Brain (organoid and tissue), 16 donors: ENCODE measurements at places on chromosomes 13 and 19. TPM values are rescaled to one million over a fixed set of nuclear protein-coding genes. Genes with fewer than 3 reads are reported as not detected.

DNA sequence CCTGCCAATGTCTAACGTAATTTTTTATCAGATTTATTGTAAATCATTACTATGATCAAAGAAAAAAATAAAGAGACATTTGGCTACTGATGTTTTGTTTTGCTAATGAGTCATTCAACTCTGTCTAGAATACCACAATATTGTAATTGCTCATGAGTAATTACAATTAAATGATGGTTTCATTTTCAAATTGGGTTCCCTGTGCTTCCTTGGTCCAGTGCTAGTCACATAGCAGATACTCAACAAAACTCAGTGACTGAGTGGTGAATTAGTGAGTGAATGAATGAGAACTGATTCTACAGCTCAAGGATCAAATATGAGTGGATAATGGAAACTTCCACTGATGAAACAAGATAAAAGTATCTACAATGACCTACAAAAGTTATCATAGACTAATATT is 304.7 kb downstream of the POU4F1 start:
- no peak for DNase-seq

The FPR2 gene
- polyA plus RNA-seq, result 0.29 TPM

DNA sequence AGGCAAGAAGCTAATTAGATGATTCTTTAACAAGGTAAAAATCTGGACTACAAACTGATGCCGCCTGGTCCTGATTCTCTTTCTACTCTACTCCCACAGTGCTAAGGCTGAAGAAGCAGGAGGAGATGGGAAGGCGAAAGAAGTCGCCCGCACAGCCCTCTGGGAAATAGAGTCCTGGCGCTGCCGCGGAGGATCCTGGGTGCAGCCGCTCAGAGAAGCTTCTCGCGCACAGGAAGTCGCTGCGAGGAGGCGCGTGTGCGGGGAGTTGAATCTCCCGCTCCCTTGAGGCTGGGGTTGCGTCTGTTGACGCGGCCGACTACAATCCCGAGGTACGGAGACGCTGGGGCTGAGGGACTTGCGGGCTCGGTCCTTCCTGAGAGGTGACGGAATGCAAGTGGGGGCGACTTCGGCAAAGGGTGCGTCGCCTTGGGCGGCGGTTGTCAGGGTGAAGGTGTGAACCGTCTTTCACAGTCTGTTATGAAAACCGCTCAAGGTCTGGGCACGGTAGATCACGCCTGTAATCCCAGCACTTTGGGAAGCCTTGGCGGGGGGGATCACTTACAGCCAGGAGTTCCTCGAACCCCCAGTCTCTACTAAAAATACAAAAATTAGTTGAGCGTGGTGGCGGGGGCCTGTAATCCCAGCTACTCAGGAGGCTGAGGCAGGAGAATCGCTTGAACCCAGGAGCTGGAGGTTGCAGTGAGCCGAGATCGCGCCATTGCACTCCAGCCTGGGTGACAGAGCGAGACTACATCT is at the start of gene ZNF473:
ZNF473 (plus strand) TSS at position 212 of the 756 bp plus-strand sequence. CDS start 5,078 bp downstream, outside the sequence.
- DNase-seq, result peak; percentile 99

DNA sequence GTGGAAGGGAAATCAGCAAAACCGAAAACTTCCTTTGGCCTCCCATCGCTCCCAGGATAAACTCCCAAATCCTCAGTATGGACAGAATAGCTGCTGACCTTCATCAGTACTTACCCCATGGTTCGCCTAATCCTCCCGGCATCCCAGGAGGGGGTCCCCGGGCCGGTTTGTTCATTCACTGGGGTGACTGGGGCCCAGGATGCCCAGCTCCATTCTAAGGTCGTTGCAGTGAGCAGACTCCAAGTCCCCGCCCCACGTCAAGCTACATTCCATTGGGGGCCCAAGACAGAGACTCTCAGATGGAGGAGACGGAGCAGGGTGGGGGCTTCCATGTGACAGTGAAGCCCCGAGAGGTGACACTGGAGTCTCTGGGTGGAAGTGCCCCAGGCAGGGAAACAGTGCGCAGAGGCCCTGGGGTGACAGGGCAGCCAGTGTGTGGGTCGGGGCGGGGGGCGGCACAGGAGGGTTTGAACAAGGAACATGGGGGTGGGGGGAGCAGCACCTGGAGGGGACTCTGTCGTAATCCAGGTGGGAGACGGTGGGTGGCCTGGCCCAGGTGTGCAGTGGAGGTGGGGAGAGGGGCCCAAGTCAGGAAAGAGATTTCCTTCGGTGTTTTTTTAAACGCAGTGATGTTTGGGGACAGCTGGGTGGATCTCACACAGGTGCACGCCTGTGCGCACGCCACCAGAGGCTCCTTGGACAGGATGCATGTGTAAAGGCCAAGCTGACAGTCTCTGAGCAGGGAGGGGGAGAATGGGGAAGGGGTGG is 5.1 kb downstream of the SSBP4 start:
- no peak for DNase-seq

DNA sequence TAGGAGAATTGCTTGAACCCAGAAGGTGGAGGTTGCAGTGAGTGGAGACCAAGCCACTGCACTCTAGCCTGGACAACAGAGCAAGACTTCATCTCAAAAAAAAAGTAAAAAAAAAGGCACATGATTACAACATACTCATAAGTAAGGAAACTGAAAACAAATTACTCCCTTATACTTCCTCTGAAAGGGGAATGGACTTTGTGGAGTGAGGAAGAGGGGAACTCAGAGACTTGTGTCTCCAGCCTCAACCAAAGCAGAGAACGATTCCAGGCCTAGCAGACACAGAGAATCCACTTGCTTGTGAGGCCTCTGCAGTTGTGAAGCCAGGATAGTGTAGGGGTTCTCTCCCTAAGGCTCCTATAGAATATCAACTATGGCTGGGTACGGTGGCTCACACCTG is 4.3 kb upstream of the LATS2 start:
- DNase-seq, result no peak

DNA sequence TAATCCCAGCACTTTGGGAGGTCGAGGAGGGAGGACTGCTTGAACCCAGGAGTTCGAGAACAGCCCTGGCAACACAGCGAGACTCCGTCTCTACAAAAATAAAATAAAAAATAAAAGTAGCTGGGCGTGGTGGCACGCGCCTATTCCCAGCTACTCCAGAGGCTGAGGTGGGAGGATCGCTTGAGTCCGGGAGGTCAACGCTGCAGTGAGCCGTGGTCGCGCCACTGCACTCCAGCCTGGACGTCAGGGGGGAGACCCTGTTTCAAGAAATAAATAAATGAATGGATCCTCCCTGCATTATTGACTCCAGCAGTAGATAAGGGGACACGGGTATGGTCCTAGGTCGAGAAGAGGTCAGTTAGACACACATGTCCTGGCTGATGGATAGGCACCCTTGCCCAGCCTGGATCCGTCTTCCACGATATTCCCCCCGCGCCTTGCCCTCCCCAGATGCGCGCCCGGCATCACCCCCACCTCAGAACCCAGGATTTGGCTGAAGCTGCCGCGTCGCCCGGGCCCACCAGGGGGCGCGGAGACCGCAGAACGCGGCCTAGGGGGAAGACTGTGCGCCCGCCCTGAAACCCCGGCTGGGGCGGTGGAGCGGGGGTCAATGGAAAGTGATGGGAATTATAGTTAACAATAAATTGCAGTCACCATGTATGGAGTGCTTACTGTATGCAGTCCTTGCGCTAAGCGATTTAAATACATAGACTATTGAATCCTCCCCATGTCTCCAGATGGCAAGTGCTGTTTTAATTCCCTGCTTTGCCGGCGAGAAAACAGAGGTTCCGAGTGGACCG is 2.1 kb upstream of the HOOK2 start:
- peak; percentile 70 for DNase-seq

The SIGLEC14 gene
- 0.34 TPM for polyA plus RNA-seq

GRCh38 chr19:10979951-10980381 is 19.1 kb downstream of the SMARCA4 start:
- DNase-seq, result no peak

GRCh38 chr13:67086260-67086659 is 143.9 kb downstream of the PCDH9 start:
- DNase-seq, result no peak

- no peak for DNase-seq
These were observed 3.8 kb upstream of the LILRA5 start for GRCh38 chr19:54316746-54317107.

The ZNF135 gene
- polyA plus RNA-seq, result 8.5 TPM

- peak; percentile 70 for DNase-seq
These were observed 36.3 kb downstream of the SMIM24 start for GRCh38 chr19:3443840-3444694.

DNA sequence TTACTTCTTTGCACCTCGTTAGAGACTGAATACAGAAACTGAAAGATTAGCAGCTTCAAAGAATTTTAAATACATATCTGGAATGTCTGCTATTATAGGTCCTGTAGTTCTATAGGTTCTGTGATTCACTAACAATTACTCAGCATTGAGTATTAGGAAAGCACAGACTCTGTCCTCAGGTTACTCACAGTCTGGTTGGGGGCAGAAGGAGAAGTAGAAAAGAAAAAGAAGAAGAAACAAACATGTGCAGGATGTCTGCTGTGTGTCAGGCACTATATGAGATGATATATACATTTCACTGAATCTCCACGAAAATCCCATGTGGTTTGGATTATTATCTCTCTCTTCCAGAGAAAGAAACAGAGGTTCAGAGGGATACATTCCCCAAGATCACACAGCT is 40.1 kb downstream of the SERTM1 start:
- DNase-seq, result no peak

The GRK1 gene
- polyA plus RNA-seq, result 2.5 TPM

DNA sequence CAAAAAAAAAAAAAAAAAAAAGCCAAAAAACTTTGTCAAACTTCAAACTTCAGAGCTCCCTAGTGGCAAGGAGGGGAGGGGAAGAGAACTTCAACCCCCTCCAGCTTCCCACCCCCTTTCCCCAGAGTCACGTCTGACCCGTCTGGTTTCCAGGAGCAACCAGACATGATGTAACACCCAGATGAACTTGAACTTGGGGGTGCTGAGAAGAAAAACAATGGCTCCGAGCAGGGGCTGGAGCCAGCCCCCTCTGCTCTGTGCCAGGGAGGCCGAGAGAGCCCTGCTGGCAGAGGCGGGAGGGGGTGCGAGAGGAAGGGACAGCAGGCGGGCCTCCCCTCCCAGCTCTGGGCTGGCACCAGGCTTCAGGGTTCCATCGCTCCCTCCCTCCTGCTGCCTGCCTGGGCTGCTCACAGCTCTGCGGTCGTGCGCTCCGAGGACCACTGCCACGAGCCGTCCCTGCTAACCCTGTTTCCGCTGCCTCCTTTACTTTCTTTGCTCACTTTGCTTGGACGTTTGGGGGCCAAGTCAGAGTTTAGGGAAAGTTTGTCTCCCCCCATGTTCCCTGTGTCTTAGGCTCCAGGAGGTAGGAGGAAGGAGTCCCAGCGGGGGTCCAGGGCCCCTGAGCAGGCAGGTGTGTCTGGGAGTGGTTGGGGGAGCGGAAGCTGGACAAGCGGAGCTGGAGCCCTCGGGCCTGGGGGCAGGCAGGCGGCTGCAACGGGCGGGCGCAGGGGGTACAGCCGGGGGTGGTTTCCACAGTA is 11.1 kb downstream of the LYL1 start:
- peak; percentile 92 for DNase-seq

DNA sequence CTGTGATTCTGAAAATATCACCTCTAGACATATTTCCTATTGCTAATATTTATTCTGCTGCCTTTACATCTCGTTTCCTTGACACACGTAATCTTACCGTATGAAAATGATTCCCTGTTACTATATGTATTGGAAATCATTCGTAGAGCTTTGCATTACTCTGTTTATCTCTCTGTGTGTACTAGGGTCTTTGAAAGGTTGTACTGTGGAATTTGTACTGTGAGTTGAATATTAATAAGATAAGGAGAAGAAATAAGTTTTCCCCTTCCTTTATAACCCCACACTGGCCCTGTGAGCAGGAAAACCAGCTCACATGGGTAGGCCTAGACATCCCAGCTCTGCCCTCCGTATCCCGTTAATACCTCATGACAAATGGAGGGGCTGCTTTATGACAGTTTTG is 354.9 kb downstream of the KLF5 start:
- no peak for DNase-seq

DNA sequence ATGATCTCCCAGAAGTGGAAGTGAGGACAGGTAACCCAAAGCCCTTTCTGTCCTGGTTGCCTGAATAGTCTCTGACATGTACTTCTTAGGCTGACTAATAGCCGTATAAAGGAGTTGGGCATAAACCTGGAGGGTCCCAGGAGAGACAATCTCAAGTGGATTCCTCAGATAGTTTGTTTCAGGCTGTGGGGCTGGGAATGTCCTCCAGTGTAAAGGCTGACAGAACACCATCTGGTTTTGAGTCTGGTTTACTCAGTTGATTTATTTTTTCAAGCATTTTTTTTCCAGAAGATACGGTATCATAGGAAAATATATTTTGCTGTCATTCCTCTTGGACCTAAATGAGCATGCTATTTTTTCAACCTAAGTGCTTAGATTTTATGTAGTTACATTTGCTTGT is 15.2 kb downstream of the HTR2A start:
- DNase-seq, result peak; percentile 53

GRCh38 chr19:58196901-58197616 is 14.2 kb downstream of the ZNF274 start:
- no peak for DNase-seq

GRCh38 chr19:29771708-29772414 is 39.9 kb upstream of the CCNE1 start:
- DNase-seq, result no peak

GRCh38 chr19:2896694-2897093 is 4.0 kb upstream of the ZNF57 start:
- DNase-seq, result no peak

- DNase-seq, result peak; percentile 18
These were observed 170.0 kb upstream of the KL start for GRCh38 chr13:32845952-32846950.

The SIAH3 gene
- polyA plus RNA-seq, result 0.39 TPM

GRCh38 chr13:92175330-92175729 is 776.9 kb downstream of the GPC5 start:
- peak; percentile 72 for DNase-seq

DNA sequence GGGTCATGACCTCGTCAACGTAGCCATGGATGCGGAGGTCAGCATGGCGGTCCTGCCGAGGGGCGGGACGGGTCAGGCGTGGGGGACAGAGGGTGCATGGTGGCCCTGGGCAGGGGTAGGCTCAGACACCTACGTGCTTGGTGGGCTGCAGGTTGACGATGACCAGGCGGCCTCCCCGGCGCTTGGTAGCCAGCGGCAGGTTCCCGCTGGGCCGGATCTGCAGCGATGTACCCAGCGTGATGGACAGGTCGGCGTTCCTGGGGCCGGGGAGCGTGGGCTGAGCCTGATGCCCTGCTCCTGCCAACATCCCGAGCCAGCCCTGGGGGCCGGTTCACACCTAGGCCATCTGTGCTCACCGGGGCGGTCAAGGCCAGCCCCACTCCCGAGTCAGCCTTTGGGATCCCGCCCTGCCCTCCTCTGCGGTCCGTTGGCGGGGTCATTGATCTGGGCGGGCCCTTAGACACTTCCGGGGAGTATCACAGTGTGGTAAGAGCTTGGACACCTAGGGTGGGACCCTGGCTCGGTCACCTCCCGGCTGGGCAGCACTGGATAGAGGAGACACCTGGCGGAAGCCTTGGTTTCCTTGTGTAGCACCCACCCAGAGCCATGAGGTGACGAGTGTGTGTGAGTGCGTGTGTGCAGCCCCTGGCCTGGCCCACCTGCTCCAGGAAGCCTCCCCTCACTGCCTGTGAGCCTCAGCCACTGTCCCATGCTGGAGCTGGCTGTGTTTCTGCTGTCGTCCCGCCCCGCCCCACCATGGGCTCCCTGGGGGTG is 7.3 kb downstream of the SIRT6 start:
- no peak for DNase-seq

The ATP1A3 gene
- polyA plus RNA-seq, result 213 TPM

GRCh38 chr19:2014731-2015607 is 545 bp downstream of the BTBD2 start:
- DNase-seq, result peak; percentile 30

The AP1M2 gene
- polyA plus RNA-seq, result 60.8 TPM
